Immature natural killer cell (primary cell): ENCODE measurements at places on chromosomes 4 and X.

- DNase-seq, result peak; percentile 16
Observed at GRCh38 chrX:46912603-46913491, 626 bp downstream of the JADE3 start.

- DNase-seq, result peak; percentile 54
Observed at GRCh38 chrX:102345916-102346315, 93.9 kb downstream of the NXF2B start.

- DNase-seq, result no peak
Observed at GRCh38 chr4:86233681-86234080, 126.2 kb downstream of the MAPK10 start.

GRCh38 chrX:20393944-20394343 lies 127.2 kb upstream of the RPS6KA3 start:
- no peak for DNase-seq

DNA sequence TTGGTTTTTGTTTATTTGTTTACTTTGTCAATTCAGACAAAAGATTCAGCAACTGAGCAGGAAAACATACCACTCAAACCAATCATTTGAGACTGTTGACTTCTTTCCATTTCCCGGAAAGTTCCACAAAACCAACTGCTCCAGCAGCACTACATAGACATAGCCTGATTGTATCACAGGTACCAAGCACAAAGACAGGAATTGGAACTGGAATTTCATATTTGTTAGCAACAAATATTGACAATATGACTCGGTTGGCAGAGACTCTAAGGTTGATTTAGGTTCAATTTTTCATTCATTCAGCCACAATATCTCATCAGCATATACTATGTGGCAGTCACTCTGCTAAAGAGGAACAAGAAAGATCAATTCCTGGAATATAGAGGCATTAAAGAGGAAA lies 364.0 kb downstream of the ZIC3 start:
- no peak for DNase-seq

- no peak for DNase-seq
Observed at GRCh38 chr4:72312032-72312650, 256.9 kb downstream of the ADAMTS3 start.

- DNase-seq, result peak; percentile 53
Observed at GRCh38 chr4:99088023-99088449, 552 bp downstream of the ADH5 start.

DNA sequence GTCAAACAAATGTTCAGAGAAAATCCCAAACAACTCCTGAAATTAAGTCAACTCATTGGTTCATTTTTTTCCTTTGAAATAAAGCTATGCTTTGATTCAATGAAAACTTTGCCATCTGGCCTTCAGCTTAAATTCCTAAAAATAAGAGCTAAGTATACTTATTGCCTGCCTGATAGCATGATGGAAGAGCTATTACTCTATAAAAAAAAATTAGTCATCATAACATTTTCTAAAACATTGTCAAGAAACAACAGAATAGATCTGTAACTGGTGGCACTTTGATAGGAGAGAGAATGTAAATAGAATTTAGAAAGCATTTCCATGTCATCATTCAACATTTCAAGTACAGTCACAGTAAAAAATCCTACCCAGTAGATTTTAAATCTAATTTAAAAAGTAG lies 136.6 kb downstream of the CORIN start:
- no peak for DNase-seq

DNA sequence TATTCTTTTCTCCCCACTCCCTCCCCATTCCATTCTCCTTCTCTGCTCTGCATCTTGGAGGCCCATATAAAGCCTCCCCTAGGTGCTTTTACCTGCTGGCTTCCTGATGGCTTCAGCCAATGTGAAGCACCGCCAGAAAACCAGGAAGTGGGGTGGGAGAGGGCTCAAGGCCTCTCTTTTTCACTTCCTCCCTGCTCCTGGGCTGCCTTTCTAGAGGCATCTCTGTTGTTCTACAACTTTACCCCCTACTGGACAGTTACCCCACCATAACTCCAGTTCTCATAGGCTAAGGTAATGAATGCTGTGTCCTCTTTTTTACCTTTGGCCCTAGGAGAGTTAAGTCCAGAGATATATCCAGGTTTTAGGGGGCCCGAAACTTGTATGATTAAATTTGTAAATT lies 62.4 kb upstream of the PPARGC1A start:
- no peak for DNase-seq

DNA sequence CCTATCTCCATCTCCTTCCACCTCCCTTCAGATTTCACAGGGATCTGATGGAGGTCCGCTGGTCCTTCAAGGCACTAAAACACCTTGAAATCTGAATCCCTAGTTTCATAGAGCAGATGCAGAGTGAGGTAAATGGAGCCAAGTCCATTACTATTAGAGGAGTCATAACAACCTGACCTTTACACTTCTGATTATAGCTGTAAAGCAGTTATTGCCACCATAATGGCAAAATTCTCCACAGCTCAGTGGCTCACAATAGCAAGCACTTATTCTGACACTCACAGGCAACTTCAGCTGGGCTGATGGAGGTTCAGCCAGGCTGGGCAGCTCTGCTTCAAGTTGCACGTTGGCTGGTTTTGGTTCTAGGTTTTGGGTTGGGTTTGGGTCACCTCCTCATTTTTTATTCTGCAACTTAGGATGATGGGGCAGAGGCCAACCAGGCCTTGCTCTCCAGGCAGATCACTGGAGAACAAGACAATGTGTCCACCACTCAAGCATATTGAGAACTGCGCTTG lies 51.4 kb upstream of the LRAT start:
- DNase-seq, result no peak

DNA sequence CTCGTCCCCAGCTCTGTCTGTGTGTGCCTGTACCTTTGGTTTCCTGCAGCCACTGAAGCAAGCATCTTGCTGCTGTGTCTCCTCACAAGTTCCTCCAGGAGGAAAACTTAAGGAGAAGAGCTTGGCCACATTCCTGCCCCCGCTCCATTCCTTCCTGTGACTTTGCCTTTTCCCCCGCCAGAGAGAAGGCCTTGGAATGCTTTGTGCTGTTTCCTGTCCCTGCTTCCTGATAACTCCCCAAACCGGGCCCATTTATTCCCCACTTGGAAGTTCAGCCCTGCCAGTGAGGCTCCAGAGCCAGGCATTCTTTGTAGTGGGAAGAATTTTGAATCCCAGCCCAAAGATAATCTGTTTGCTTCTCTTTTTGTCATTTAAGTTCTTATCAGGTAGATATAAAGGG lies 33.1 kb downstream of the SMIM10L2A start:
- DNase-seq, result no peak

DNA sequence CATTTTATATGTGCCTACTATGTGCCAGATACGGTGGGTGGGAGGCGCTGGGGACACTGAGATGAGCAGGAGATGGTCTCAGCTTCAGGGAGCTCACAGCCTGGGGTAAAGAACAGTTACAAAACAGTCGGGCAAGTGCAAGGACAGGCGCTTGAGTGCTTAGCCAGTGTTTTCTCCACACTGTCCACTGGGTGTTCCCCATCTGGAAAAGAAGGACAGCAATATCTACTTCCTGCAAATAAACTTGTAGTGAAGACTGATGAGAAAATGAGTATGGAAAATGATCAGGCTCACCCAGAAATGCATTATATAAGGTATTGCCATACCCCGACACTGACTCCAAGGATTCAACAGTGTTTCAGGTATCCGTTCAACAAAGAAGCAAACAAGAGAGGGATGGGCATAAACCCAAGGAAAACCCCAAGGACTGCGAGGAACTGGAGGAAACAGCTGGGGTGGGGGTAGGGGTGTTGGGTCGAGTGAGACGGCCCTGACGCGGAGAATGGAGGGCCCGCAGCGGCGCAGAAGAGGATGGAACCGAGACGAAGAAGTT lies 835 bp downstream of the TMEM185A start:
- DNase-seq, result no peak

GRCh38 chr4:3869174-3869572 lies 103.0 kb downstream of the ADRA2C start:
- no peak for DNase-seq

- DNase-seq, result no peak
Observed at GRCh38 chrX:103503853-103504207, 15.5 kb downstream of the RAB40A start.

DNA sequence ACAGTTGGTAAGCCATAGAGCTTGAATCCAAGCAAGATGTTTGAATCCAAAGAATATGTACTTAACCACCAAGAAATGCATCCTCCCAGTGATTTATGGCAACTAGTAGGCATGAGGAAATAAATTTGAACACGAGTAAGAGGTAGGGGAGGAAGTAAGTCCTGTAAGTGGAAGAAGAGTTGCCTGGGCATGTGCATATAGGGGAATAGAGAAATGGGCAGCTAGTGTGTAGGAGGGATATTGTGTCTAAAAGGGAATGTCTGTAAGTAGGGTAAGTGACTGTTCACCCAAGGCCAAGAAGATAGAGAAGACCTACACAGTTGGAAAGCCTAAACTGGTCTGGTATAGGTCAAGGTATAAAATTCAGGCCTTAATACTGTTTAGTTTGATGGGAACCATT lies 4.6 kb downstream of the SH3BGRL start:
- DNase-seq, result no peak

- DNase-seq, result no peak
Observed at GRCh38 chr4:20299515-20299914, 47.8 kb downstream of the SLIT2 start.

DNA sequence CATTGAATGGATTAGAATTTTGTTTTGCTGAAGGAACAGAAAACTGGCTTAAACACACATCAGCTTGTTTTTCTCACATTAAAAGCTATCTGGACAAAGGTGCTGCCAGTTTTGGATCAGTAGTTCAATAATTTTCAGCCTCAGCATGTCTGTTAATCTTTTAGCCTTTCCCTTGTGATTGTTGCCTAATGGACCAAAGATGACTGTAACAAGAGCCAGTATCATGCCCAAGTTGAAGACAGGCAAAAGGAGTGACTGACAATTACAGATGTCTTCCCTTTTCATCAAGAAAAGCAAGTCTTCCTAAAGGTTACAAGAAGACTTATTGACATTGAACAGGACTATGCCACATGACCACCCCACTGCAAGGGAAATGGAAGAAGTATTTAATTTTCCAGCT lies 419.7 kb downstream of the MAPK10 start:
- DNase-seq, result no peak

GRCh38 chr4:38094419-38094818 lies 134.2 kb downstream of the PTTG2 start:
- no peak for DNase-seq

DNA sequence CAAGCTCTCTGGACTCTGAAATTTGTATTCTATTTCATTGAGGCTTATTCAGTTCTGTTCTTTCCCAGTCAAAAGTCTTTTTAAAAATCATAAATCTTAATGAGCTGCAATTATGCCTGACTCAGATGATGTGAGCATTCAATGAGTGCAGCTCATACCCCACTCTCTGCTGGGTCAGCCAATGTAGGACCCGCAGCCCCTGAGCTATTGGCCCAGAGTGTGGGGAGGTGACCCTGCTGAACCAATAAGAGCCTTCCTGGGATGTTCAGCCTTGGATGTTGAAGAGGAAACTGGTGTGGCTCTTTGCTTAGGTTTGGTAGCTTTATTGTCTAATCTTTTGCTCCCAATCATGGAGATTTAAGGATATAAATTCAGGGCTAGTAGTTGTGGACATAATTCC lies 12.1 kb upstream of the TCEAL4 start:
- DNase-seq, result no peak

DNA sequence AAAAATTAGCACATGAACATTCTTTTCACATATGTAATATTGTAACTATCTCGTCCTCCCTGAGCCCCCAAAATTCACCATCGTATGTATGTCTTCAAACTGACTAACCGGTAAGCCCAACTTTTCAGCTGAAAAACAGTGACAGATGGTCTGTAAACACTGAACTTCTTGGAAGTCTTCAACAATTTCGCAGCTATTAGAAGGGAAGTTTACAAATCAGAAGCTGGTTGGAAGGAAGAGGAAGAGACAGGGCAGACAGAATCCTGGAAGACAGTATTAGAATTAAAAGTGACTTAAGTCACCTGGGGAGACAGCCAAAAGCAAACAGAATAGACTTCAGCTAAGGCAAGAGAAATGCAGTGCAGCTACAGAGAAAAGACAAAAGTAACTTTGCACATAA lies 858.4 kb downstream of the ADGRL3 start:
- no peak for DNase-seq

DNA sequence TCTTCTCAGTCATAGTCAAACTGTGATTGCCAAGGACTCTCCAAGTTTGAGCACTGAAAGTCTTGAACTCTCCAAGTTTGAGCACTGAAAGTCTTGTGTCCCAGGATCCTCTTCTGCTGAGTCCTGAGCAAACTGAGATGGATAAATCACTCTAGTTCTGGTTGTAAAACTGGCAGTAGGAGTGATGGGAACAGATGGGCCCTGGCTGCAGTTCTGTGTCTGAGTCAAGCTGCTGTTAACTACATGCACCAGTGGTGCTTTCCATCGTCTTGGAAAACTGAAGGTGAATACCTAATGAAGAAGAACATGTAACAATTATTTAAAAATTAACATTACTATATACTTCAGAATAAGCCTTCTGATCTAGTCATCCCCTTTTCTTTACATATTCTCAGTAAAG lies 27.6 kb upstream of the KCNIP4 start:
- DNase-seq, result no peak

GRCh38 chr4:2862528-2862927 lies 18.9 kb downstream of the ADD1 start:
- no peak for DNase-seq

GRCh38 chr4:80463509-80463908 lies 128.0 kb downstream of the CFAP299 start:
- no peak for DNase-seq

DNA sequence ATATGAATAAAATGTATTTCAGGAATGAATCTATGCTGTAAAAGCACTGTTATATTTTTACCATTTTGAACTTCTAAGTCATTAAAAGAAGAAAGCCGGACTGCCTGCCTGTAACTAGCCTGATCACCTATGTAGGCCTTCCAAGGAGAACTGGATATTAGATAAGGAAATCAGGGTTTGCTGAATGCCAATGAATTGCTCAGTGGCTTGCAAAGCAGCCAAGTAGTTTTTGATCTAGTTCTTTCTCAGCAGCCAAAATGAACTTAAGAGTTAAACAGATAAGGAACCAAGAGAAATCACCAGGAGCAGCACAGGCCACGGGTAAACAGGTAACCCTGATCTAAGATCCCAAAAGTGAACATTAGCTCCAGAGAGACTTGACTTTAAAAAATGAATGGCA lies 3.3 kb downstream of the ANXA5 start:
- DNase-seq, result no peak

DNA sequence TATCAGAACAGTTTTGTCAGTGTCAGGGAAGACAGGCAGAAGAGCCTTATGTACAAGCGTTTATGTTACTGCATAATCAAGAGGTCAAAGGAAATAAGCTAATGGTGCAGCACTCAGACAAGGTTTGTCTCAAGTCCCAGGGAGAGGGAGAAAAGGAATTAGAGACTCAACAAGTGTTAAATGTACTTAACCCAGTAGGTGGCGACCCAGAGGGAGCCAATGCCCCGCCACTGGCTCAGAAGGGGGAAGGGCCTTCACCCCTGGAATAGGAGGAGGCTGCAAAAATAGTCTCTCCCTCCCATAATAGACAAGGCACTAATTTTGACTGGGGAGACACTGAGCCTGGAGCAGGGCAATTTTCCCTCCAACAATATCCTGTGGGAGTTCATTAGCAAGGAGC lies 14.1 kb upstream of the PAPSS1 start:
- DNase-seq, result no peak

DNA sequence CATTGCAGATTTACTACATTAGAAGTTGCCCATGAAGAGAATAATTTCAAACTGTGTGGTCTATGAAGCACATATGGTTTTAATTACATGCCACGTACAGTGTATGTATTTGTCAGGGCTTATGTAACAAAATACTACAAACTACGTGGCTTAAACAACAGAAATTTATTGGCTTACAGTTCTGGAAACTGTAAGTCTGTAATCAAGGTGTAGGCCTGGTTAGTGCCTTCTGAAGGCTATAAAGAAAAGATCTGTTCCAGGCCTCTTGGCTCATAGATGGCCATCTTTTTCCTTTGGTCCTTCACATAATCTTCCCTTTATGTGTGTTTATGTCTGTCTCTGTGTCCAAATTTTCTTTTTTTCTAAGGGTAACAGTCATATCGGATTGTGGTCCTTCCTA lies 1160.2 kb downstream of the FAM133A start:
- DNase-seq, result no peak
